CD4-positive, alpha-beta T cell treated with Interleukin-4 for 4 hours (primary cell): ENCODE measurements at places on chromosomes 1 and 21.

- DNase-seq = no peak
Measured at GRCh38 chr1:234244482-234244881, 128.8 kb upstream of the COA6 start.

DNA sequence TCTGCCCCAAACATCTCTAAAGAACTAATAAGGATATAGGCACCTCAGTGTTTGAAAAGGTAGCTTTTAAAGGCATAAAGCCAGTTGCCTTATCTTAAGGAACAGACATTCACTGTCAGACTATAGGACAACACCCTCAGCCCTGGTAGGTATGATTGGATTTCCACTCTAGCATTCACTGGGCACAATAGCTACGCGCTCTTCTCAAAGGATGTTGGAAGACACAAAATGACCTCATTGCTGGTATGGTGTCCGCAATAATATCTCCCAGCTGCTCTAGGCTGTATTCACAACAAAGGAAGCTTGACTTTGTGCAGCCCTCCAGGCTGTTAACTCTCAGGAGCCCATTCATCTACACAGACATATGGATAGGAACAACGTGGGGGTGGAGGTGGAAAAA, 119.4 kb upstream of the CXADR start:
- no peak for DNase-seq

- no peak for DNase-seq
Measured at GRCh38 chr1:116382321-116382720, 9.3 kb downstream of the ATP1A1 start.

DNA sequence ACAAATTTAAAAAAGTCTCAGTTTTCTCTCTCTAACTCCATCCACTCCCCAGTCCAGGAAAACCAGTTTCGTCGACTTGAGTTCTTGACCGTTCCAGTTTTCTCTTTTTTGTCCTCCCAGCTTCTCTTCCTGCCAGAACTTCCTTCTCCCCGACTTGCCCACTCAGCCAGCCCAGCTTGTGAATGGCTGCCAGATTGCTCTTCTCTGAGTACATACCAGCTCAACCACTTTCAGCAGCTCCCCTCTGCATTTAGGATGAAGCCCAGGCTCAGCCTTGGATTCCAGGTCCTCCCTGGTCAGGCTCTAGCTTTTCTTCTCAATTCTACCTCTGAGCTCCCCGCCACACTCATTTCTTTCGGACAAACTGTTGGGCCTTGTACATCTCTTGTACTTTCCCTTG, 1.4 kb downstream of the DIO1 start:
- DNase-seq = no peak

DNA sequence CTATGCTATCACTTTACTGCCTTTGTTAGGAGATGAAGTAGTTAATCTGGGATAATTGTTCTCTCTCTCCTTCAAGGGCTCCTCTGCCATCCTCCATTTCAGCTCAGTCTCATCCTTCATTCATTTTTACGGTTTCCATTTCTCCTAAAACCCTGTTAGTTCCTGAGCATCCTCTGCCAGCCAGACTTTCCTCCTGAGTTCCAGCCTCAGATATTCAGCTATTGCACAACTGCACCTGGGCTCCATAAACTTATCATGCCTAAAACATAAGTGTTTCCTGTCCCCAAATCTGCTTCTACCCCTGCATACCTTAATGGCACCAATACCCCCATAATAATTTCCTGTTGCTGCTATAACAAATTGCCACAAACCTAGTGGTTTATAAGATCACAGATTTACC, 39.6 kb upstream of the SOX13 start:
- DNase-seq = no peak

DNA sequence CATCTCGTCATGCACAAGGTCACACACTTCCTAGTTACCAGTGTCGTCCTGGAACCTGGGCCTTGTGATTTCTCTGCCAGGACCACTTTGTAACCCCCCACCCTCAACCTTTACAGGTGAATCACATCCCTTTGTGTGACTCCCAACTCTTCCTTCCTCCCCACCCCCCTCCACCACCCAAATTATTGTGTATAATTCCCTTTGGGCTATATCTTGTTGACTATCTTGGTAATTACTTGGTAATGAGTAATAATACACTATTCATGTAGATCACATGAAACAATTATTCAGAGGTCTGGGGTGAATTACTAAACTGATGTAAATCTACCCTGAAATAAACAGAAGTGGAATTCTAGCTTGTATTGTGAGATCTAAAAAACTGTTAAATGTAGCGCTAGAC, 1.7 kb downstream of the KCNK1 start:
- no peak for DNase-seq
